Smooth muscle cell of bladder (primary cell): ENCODE measurements at places on chromosomes 1 and 21. TPM values are rescaled to one million over a fixed set of nuclear protein-coding genes. Genes with fewer than 3 reads are reported as not detected.

FOXD3 gene
- not detected in 2 replicates for total RNA-seq

HAO2 gene
- total RNA-seq: not detected in 2 replicates

ID3 gene
- 195 and 250 TPM in 2 replicates for total RNA-seq

DNM3 gene
- 0.46 and 0.71 TPM in 2 replicates for total RNA-seq

PLOD1 gene
- 256 and 451 TPM in 2 replicates for total RNA-seq

KRTAP11-1 gene
- total RNA-seq: not detected in 2 replicates

OR2M3 gene
- not detected in 2 replicates for total RNA-seq

SLC25A34 gene
- total RNA-seq: 0.14 and 0.37 TPM in 2 replicates

C1QTNF12 gene
- total RNA-seq: 0.83 and 1.3 TPM in 2 replicates

CHRM3 gene
- total RNA-seq: 0.28 and 1.3 TPM in 2 replicates

CFHR3 gene
- total RNA-seq: not detected in 2 replicates

SPRR2A gene
- not detected in 2 replicates for total RNA-seq

SLC44A5 gene
- total RNA-seq: 0.09 and 0.14 TPM in 2 replicates

SUSD4 gene
- 0.14 TPM in 1 of 2 replicates, not detected in the other for total RNA-seq

NR1I3 gene
- total RNA-seq: not detected in 2 replicates

ANGPTL3 gene
- not detected in 2 replicates for total RNA-seq

PKP1 gene
- total RNA-seq: under 0.01 TPM in 2 replicates

OR2AJ1 gene
- not detected in 2 replicates for total RNA-seq

SLAMF7 gene
- not detected in 2 replicates for total RNA-seq

GJA4 gene
- total RNA-seq: 0.18 TPM in 1 of 2 replicates, not detected in the other

S100A14 gene
- 0.18 and 0.28 TPM in 2 replicates for total RNA-seq

EPHB2 gene
- total RNA-seq: 11.0 and 20.7 TPM in 2 replicates

THEMIS2 gene
- total RNA-seq: 5.2 and 7.5 TPM in 2 replicates

AGO3 gene
- total RNA-seq: 10.1 and 13.7 TPM in 2 replicates

FALEC gene
- total RNA-seq: 0.18 and 0.57 TPM in 2 replicates

DMBX1 gene
- total RNA-seq: not detected in 2 replicates

FCN3 gene
- total RNA-seq: not detected in 2 replicates

LYPD8 gene
- total RNA-seq: 0.14 TPM in 1 of 2 replicates, not detected in the other

LCE2D gene
- total RNA-seq: not detected in 2 replicates

CCDC190 gene
- 0.14 TPM in 1 of 2 replicates, not detected in the other for total RNA-seq

AGPAT3 gene
- 30.3 and 36.1 TPM in 2 replicates for total RNA-seq

OR2T29 gene
- total RNA-seq: not detected in 2 replicates

TMPRSS3 gene
- not detected in 2 replicates for total RNA-seq

NLRP3 gene
- 0.09 and 0.14 TPM in 2 replicates for total RNA-seq

GPR37L1 gene
- total RNA-seq: under 0.01 TPM in 1 of 2 replicates, not detected in the other

TNFSF18 gene
- total RNA-seq: under 0.01 TPM in 1 of 2 replicates, not detected in the other

CFHR2 gene
- not detected in 2 replicates for total RNA-seq

PADI3 gene
- not detected in 2 replicates for total RNA-seq

DYNLT4 gene
- not detected in 2 replicates for total RNA-seq

WARS2 gene
- 16.5 and 20.5 TPM in 2 replicates for total RNA-seq
